ENCODE measurements at places on chromosomes 2 and 18.

GRCh38 chr2:175599966-175600831, 401.9 kb downstream of the LNPK start:
- DNase-seq = no peak

- no peak for DNase-seq
Observed at GRCh38 chr18:76126327-76126726, 368.7 kb downstream of the ZNF516 start.

DNA sequence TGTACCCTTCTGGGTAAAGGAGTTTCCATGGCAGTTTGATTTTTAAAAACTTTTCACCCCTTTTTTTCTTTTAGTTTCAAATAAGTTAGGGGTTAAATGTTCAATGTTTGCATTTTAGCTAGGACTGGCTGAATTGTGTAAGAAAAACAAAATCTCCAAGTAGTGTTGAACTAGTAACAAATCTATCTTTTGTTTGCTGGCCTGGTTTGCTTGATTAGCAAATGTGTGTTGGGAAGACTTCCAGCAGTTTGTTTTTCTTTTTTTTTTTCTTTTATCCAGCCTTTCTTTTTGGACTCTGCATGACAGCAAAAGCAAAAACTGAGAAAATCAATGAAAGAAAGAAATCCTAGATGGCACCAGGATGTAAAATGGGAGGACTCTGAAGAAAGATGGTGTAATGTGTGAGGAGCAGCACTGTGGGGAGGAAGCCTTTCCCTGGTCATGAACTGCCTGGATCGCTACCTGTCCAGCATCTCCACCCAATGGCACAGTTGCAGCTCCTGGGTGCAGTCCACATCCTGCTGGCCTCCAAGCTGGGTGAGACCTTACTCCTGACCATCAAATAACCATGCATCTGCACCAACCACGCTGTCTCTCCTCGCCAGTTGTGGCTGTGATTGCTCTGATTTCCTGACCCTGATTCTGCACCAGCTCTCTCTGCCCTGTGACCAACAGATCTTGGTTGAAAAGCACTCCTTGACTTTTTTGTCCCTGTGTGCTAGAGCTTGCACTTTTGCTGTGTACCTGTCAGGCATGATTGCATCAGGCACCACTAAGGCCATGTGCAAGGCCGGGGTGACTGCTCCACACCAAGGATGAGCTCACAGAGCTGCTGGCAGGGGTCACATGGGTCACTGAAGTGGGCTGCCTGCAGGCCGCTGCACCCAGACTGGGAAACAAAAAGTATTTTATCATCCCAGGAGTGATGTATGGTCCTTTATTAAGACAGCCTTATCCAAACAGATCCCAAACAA, 71.2 kb upstream of the ZNF236 start:
- no peak for DNase-seq

- no peak for DNase-seq
Observed at GRCh38 chr2:233013650-233014049, 594 bp upstream of the NGEF start.

DNA sequence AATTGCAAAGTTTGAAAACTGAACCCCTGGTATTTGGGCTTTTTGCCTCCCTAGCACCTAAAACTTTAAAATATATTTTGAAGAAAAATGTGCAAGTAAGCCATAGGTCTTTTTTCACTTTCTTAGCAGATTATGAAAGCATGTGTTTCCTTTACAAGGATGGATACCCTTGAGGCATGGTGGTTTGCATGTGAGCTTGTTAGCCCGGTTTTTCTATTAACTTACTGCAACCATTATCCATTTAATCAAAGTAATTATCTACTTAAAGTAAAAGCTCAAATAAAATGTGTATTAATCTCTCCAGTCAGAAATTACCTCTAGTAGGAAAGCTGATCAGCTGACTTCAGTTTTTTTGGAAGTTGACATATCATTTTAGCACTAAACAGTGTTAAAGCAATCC, 140.6 kb downstream of the EML6 start:
- DNase-seq = no peak

- no peak for DNase-seq
Observed at GRCh38 chr2:134773335-134773734, 54.5 kb upstream of the TMEM163 start.

DNA sequence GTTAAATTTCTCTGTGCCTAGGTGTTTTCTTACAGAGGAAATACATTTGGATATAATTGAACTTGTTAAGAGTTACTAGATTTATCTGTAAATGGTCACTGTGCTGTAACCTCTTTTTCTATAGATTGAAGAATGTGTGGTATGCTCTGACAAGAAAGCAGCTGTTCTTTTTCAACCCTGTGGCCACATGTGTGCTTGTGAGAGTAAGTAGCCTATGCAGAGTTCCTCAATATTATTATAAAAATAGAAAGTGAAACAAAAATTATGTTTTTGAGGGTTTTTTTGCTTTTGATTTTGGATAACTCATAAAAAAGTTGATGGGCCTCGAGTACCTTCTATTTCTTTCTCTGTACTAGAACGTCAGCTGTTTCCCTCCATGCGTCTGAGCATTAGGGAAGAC, 112.4 kb downstream of the MIB1 start:
- DNase-seq = no peak

GRCh38 chr2:109266496-109266895, 137.5 kb downstream of the SH3RF3 start:
- no peak for DNase-seq

GRCh38 chr2:216540920-216541319, 42.3 kb downstream of the RPL37A start:
- DNase-seq = no peak

GRCh38 chr2:68287580-68288441, 31.9 kb downstream of the CNRIP1 start:
- DNase-seq = no peak

DNA sequence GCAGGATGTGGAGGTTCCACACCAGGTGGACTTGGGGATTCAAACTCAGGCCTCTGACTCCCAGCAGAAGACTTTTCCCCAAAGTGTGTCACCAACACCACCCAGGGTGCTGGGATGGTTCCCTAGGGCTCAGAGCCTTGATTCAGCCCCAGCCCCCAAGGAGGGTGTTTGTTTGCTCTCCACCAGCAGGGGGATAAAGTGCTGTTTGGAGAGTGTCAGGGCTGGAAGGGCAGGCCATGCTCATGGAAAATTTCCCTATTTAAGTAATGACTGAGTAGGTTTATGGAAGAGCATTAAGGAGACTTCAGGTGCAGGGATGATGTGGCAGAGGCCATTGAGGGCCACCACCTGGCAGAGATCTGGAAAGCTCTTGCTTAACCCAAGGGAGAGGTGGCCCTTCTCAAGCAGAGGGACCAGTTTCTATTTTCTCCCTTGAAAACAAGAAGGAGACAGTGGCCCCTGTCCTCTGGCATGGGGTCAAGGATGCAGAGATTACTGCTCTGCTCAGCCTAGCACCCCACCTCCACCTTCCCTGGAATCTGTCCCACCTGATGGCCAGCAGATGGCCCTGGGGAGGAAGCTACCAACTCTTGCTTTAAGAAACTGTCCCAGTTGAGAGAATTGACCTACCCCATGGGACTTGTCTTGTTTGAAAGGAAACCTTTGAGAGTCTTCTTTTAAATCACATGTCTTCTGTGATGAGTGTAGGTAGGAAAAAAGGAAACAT, 122.1 kb downstream of the ACOXL start:
- DNase-seq = no peak

DNA sequence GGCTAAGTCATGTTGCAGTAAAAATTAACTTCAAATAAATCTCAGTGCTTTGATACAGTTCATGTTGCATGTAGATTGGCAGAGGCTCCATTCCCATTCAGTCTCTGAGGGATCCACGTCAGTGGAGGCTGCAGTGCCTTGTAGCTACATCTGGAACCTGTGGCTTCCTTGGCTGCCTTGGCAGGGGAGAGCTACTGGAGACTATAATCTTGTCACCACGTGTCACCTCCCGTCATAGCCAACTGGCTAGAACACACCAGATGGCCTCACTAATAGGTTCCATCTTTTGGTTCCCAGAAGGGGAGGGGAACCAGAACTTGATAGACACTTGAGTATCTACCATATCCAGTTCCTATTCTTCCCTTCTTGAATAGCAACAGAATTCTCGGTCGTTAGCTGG, 28.4 kb downstream of the E2F6 start:
- DNase-seq = no peak

DNA sequence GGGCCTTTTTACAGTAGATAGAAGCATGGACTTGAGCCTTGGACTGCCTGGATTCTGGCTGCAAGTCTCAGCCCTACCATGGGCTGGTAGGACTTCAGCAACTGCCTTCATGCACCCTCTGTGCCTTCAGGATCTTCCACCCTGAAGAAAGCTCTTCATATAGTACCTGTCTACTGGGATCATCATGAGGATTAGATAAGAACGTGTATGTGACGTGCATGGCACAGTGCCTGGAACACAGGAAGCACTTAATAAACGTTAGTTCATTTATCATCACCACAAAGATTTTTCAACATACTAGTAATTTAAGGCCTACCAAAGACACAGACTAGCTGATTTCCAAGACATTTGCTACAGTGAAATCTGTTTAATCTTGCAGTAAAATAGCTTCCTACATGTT, 53.2 kb upstream of the ITM2C start:
- DNase-seq = no peak

DNA sequence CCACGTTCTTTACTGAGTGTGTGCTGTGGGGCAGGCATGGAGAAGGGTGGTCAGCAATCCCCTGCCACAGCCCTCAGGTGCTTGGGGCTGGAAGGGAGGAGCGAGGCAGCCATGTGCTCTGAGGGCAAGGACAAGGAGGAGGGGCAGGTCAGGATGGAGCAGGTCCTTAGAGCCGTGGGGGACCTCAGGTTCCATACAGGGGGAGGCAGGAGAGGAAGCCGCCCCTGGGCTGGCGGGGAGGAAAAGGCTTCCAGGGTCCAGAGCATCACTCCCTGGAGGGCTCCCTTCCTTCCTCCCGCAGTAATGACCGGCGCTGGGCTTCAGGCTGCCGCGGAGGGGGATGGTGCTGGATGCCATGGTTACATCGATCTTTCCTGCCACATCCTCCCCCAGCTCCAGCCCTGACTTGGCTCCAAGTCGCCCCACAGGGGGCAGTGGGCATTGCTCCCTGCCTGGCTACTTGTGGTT, 6.6 kb downstream of the GAREM2 start:
- no peak for DNase-seq

- no peak for DNase-seq
Observed at GRCh38 chr2:190079160-190079559, 16.6 kb upstream of the MSTN start.

GRCh38 chr18:11908182-11909060, at the start of gene MPPE1:
Gene MPPE1, minus strand, starts transcription at chr18:11908317. Its CDS starts 11,053 bp downstream, at chr18:11897264.
- peak; percentile 75 for DNase-seq

GRCh38 chr2:28231110-28231631, 161.5 kb upstream of the FOSL2 start:
- no peak for DNase-seq

DNA sequence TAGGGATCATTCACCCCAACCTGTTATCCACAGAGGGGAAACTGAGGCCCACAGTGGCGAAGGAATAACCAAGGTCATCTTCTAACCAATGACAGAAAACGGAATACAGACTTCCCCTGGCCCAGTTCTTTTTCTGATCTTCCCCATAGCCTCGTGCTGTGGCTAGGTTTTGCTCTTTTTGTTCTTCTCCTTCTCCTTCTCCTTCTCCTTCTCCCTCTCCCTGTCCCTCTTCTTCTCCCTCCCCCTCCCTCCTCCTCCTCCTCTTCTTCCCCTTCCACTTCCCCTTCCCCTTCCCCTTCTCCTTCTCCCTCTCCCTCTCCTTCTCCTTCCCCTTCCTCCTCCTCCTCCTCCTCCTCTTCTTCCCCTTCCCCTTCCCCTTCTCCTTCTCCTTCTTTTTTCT, 12.9 kb upstream of the TWIST2 start:
- no peak for DNase-seq

DNA sequence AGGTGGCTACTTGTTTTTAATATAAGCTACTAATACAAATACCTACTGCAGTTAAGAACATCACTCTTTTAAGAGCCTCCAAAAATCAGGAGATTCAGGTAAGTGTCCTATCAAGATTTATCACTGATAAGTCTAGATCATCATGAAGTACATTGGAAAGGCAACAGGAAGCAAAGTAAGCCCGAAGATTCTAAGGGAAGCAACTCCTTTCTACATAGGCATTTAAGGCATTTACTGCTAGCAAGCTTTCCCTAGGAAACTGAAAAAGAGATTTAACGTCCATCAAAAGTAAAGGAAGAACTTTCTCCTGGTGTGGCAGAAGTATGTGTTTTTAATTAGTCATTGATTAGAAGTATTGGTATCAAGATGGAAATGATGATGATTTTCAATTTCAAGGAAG, 3.7 kb downstream of the STK17B start:
- DNase-seq = no peak

GRCh38 chr2:15693926-15694588, 102.4 kb downstream of the DDX1 start:
- no peak for DNase-seq

DNA sequence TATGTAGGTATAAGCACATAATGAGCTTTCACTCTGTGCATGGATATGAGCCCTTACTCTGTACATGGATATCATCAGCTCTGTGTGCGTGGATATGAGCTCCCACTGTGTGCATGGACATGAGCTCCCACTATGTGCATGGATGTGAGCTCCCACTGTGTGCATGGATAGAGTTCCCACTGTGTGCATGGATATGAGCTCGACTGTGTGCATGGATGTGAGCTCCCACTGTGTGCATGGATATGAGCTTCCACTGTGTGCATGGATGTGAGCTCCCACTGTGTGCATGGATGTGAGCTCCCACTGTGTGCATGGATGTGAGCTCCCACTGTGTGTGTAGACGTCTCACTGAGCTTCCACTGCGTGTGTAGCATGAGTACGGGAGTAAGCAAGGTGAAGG, 149.3 kb upstream of the ALKAL2 start:
- DNase-seq = no peak

DNA sequence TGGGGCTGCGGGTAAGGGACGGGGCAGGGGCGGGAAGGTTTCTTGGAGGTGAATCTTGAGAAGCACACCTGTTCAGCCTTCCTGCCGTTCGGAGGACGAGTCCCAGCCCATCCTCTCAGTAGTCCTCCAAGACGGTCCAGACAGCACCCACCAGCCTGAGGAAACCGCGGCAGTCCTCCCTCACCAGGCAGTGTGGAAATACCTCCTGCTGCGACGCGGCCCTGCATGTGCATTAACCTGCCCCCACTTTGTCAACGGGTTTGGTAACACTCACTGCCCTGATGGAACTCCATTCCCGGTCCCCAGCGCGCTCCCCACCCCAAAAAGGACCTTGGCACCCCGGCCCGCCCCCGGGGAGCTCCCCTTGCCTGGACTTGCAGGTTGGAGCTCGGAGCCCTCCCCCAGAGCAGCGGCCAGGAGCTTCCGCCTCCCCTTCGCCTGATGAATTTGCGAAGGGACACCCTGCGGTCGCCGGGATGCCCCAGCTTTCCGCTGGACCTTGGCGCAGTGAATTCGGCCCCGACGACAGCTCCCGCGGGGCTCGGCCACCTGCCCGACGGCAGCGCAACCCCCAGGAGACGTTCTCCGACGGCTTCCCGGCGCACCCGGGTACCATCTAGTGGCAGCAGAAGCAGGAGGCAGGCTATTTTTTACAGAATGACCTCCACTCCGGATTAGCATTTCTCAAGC, 31.5 kb downstream of the ACVR1C start:
- DNase-seq = peak; percentile 13
